ENCODE measurements at places on chromosomes 11 and 22.

- DNase-seq = no peak
Observed at GRCh38 chr11:109062445-109062844, 359.5 kb upstream of the C11orf87 start.

- no peak for DNase-seq
Observed at GRCh38 chr11:85089654-85090053, 537.5 kb downstream of the DLG2 start.

DNA sequence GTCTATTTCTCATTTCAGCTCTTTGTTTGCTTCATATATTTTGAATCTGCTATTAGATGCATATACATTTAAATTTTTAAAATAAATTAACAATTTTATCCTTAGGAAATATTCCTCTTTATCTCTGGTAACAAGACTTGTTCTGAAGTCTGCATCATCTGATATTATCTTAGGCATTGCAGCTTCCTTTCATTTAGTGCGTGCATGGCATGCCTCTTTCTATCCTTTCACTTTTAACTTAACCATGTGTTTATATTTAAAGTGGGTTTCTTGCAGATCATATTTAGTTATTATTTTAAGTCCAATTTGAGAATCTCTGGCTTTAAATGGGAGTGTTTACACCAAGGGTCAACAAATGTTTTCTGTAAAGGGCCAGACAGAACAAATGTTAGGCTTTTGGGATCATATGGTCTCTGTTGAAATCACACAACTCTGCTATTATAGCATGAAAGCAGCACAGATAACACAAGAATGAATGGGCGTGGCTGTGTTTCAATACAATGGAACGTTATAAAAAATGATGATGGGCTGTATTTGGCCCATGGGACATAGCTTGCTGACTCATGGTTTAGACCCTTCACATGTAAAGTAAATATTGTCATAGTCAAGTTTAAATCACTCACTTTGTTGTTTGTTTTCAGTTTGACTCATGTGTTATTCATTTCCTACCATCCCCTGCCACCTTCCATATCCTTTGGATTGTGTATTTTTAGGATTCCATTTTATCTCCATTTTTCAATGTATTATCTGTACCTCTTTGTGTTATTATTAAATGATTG lies 83.9 kb upstream of the SNX19 start:
- no peak for DNase-seq

DNA sequence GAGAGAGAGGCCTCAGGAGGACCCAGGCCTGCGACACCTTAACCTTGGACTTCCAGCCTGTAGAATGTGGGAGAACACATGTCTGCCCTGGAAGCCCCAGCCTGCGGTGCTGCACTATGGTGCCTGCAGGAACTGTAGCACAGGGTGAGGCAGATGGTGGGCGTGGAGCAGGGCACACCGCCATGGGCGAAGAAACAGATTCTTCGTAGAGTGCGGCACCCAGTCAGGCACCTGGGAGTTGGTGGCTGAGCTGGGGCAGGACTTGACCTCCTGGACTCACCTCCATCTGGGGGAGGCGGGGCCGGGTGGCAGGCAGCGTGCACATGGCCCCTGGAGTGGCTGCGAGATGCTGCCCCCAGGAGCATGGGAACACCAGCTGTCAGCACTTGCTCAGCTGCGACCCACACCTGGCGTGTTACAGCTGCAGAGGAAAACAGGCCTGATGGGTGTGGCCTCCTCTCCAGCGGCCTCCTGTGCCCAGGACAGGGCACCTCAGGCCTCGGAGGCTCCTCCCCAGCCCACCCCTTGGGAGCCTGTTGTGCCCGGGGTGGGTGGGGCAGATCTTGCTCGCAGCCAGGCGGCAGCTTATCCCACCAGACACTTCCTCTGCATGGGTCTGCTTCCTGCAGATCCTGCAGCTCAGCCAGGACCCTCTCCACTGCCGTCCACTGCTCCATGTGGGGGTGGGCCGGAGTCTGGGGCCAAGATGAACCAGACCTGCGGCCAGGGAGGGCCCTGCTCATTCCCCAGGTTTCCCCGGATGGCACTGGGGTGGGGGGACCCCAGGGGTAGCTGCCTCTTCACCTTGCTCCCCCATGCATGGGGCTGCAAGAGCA lies 80.4 kb downstream of the MYEOV start:
- no peak for DNase-seq

DNA sequence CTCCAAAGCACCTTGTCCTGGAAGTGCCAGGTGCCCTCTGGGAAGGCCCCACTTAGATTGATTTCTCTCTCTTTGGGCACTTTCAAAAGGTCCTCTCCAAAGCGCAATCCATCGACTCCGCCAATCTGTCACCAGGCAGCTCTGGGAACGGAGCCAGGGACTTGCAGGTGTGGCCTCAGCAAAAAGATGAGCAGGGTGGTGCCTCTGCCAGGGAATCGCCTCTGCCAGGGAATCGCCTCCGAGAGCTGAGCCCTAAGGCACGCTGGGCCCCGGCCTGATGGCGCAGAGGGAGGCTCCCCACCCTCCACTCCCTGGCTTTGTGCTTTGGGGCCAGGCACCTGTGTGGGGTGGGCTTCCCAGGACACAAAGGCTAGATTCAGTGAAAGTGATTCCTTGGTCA lies 1391.3 kb downstream of the TBC1D22A start:
- no peak for DNase-seq

GRCh38 chr22:30649430-30650007 lies 13.9 kb downstream of the SLC35E4 start:
- peak; percentile 88 for DNase-seq

DNA sequence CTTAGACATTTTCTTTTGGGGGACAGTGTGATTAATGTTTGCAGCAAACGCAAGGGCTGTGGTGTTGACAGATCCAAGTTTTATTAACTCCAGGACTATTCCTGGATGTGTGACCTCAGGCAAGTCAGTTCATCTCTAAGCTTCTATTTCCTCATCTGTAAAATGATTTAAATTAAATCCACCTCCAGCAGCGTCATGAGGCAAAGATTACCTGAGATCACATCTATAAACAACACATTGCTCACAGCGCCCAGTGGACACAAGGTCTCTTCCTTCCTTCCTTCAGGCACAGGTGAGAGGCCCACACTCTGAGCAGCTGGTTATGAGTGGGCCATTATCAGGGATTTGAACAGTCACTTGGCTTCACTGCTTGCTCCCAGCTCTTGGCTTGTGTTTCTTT lies 111.2 kb upstream of the RASSF10 start:
- no peak for DNase-seq
